ENCODE measurements at places on chromosomes 11 and 22.
A peak's percentile ranks its signal among the peaks of the same experiment; 100 is the strongest.

- DNase-seq = no peak
Observed at GRCh38 chr11:100709233-100709957, 22.3 kb downstream of the ARHGAP42 start.

- DNase-seq = no peak
Observed at GRCh38 chr11:86769219-86769618, 31.1 kb upstream of the PRSS23 start.

DNA sequence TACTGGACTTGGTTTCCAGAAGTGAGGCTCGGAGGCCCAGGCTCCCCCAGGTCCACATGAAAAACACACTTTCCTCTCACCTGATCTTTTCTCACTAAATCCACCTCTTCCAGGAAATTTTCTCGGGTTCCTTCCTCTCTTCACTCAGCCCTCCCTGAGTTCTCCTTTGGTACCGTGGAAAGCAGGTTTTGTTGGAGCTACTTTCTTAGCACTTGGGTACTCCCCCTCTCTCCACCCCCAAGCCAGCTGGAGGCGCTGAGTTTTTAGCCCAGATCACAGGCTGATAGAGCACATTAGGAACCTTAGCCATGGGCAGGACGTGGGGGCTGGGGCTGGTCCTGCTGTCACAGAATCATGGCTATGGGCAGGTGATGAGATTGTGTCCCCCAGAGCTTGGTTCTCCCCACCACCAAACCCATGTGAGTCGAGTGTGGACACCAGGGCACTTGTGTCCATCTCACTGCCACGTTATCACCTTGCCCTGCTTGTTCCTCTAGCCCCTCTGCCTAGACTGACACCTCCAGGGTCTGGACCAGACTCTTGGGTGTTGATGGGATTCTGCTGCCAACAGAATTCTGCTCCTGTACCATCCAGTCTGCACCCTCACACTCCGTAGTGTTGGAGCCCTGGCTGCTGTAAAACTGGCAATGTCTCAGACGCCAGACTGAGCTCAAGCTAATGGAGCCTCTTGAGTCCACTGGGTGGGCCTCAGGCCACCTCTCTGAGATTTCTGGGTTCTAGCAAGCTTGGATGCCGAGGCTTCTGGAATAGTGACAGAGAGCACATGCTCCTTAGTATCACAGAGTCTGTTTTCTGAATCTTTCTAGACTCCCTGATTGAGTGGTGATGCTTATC lies 74.9 kb upstream of the NARS2 start:
- DNase-seq = no peak

- no peak for DNase-seq
Observed at GRCh38 chr22:32661296-32661695, 140.2 kb upstream of the TIMP3 start.

GRCh38 chr22:43174941-43175531 lies 11.9 kb downstream of the TTLL12 start:
- no peak for DNase-seq

- DNase-seq = peak; percentile 53
Observed at GRCh38 chr11:115263799-115264656, 240.2 kb downstream of the CADM1 start.

- DNase-seq = no peak
Observed at GRCh38 chr11:76455931-76456330, 11.1 kb downstream of the EMSY start.

GRCh38 chr11:6633422-6634408 lies 14.5 kb upstream of the TPP1 start:
- DNase-seq = no peak

DNA sequence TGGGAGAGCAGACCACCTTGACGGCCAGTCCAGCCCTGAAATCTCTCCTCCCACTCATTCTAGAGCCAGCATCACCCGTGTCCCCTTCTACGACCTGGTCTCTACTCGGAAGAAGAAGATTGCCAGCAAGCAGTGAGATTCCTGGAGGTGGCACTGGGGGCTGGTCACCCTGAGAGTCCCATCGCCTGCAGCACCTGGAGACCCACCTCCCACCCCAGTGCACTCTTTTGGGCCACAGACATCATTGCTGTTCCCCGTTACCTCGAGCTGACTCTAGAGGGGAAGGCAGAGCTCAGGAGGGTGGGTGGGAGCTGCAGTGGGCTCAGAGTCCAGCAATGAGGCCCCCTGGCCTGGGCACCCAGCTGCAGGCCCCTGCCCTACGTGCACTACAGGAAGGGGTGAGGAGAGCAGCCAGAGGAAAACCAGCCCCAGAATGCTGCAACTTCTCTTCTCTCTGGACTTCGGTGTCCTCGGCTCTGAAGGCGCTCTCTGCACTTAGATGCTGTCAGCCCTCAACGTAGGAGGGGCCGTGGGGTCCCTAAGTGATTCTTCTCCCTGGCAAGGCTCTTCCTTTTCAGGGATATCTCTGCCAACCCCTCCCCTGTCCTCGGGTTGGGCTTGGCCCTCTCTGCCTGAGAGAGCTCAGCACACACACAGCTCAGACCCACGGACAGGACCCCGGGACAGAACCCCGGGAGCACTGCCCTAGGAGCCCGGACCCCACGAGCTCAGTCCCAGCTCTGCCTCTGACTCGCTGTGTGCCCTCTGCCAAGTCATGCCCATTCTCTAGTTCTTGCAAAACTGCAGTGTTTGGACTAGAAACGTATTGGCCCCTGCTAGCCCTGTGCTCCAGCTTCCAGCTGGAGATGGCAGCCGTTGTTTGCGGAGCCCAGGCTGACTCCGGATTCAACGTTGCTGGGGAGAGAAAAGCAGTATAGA lies 31.3 kb downstream of the CYTH4 start:
- no peak for DNase-seq

DNA sequence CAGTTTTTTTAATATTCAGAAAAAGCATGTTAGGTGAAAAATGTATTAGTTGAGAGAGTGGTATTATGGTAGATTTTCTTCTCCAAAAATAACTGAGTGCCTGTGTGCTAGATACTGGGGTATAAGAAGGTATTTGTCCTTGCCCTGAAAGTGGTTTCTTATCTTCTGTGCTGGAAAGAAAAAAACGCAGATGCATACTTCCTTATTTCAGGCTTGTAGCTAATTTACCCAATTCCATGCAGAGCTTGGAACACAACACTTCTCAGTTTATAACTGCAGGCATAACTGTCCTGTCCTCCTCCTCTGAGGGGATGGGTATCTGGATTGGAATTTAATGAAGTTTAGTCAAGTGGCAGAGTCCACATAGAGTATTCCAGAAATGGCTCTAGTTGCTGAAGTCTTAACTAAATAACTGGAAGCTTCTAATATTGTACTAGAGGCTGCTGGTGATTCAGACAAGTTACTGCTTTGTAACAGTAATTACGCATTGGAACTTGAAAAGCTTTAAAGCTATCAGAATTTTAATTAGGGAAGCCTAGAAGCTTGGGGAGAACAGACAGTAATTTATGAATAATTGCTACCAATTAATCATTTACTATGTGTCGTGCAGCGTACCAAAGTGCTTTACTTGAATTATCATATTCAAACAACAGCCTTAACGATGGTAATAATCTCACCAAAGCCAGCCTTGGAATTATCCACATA lies 12.7 kb upstream of the C11orf91 start:
- DNase-seq = no peak

- DNase-seq = no peak
Observed at GRCh38 chr11:22044126-22044525, 148.8 kb upstream of the ANO5 start.

DNA sequence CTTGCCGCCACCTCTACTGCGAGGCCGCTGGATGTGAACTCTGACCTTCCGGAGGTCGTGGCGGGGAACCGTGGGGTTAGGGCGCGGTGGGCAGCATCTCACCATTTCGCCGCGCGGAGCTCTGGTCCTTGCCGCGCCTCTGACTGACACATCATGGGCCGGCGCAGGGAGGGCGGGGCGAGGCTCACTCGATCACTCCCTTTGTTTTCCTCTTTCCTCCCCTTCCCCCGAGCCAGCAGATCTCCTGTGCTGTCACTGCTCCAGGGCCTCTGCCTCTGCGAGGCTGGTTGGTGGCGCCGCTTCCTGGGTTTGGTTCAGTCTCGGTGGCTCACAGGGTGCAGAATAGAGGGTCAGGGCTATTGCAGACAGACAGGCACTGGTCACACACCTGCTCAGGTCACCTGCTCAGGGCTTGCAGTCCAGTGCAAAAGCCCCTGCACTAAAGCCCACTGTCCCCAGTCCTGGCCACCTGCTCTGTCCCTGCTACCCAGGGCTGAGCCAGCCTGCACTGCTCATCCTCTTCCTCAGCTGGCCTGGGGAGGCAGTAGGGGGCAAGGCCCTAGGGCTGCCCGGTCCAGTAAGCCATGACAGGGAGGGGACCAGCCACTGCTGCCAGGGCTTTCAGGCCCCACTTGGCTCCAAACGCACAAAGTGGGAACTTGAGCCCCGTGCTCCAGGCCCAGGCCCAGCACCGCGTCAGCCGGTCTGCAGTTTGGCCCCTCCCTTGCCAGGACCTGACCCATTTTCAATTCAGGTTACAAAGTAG lies 36.2 kb downstream of the PISD start:
- DNase-seq = no peak

DNA sequence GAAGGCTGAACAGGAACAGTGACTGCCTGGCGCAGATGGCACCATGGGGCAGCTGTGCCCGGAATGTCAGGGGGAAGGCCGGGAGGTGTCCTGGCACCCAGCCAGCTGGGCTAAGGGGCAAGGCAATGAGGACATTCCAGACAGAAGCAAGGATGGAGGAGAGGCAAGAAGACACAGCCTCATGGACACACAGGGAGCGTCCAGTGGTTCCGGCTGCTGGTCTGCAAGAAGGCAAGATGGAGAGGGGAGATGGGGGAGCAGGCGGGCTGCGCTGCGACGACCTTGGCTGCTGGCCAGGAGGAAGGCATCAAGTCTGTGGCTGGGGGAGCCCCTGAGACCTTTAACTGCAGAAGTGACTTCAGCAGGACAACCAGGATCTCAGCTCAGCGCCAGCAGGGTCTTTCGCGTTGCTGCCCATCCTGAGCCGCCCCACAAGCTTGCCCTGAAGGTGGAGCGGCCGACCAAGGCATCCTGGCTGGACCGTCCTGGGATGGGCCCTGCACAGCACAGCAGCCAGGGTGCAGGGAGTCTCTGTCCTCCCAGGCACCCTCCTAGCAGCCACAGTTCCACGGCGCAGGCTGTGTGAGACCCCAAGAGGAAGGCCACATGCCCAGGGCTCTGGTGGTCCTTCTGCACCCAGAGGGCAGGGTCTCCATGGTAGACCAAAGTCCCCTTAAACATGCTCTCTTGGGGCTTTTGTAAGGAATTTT lies 531.7 kb downstream of the BRD1 start:
- DNase-seq = no peak

GRCh38 chr11:44989831-44990566 lies 39.3 kb upstream of the TP53I11 start:
- DNase-seq = peak; percentile 84

- DNase-seq = no peak
Observed at GRCh38 chr11:18088966-18089365, 16.9 kb downstream of the SAAL1 start.

GRCh38 chr11:72446929-72447769 lies 12.8 kb upstream of the CLPB start:
- no peak for DNase-seq

DNA sequence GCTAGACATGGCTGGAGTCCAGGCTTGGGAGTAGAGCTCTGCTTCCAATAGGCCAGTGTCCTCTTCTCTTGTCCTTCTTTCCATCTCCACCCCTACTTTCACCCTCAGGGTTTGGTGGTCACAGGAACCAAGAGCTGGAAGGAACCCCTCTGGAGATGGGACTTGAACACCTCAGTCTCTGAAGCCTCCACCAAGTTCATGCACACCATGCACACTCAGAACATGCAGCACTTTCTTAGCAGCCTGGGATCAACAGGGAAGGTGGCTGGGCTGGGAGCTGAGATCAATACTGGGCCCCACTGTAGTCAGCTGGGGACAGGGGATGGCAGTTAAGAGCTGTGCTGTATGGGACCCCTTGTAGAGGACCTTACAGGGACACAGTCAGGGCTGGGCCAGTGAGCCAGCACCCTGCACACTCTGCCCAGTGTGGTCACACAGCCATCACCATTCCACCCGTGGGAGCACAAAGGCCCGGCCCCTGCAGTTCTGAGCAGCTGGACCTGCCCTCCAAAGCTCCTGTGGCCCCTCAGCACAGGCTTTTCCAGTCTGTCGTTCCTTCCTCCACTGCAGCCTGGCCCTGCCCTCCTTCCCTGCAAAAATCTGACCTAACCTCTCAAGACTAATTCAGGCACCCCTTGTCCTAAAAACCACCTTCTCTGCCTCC lies 47.7 kb downstream of the GAB4 start:
- no peak for DNase-seq

DNA sequence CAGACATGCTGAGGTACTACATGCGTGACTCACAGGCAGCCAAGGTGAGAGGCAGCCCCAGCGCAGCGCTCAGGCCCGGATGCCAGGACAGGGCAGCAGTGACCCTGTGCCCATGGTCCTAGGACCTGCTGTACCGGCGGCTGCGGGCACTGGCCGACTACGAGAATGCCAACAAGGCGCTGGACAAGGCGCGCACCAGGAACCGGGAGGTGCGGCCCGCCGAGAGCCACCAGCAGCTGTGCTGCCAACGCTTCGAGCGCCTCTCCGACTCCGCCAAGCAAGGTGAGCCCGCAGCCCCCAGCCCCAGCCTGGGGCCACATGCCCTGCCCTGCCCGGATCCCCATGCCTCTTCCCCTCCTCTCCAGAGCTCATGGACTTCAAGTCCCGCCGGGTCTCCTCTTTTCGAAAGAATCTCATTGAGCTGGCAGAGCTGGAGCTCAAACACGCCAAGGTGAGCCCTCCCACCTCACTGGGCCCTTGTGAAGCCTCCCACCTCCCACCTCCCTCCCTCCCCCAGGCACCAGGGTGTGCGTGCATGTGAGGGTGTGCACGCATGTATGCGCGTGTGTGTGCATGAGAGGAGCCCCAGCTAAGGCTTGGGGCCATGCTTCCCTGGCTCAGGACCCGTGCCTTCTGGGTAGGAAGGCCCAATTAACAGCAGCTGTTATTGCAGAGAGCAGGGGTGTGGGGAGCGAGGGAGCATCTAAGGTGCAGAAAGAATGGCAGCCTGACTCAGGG lies 5.3 kb downstream of the CFL1 start:
- no peak for DNase-seq

DNA sequence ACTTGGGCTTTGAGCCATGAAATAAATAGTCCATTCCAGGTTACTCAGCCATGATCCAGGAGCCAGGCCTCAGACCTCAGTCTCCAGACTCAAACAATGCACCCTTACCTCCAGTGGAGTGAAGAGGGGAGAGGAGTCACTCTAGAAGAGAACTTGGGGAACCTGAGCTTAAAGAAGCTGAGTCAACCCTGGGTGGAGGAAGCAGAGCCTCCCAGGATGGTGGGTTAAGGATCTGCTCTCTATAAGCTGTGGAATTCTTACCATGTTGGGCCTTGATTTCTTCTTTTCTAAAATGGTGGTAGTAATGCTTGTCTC lies 113.2 kb downstream of the NECTIN1 start:
- DNase-seq = no peak

DNA sequence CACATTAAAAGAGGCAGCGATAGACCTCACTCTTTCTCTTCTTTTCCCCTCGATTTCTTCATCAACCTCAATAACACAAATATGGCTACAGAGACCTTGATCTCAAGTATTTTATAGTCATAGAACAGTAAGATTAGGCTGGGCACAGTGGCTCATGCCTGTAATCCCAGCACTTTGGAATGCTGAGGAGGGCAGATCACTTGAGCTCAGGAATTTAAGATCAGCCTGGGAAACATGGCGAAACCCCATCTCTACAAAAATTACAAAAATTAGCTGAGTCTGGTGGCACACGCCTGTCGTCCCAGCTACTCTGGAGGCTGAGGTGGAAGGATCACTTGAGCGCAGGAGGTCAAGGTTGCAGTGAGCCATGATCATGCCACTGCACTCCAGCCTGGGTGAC lies 14.6 kb downstream of the SLN start:
- no peak for DNase-seq

Measured in NCI-H1436 treated with DMSO at 0.1 percent for 48 hours (cell line).